ENCODE measurements at places on chromosomes 7 and 10.

GRCh38 chr10:62746951-62747729, 57.4 kb upstream of the ADO start:
- DNase-seq = no peak

DNA sequence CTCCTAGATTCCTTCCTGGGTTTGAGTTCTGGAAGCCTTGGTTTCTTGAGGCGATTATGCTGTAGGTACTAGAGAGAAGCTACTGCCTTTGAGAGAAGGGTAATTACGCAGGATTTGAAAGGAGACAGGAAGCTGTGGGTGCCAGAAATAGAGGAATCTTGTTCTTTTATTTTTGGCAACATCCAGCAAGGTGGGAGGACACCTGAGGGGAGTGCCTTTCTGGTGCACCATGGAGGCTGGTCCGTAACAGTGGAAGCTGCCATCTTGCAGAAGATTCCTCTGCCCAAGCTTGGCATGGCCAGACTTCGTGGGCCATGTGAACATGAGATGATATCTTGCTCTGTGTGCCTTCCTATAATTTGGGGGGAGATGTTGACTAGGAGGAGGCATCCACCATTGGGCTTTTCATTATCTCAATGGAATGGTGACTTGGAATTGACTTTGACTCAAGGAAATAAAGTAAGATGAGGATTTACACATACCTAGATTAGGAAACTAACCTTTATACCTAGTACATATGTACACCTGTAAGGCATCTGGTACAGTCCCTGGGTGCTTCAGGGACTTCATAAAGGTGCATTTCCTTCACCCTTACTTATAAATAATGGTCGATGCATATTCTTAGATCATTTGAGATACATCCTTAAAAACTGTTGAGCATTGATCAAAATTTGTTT, 98.2 kb downstream of the PFKFB3 start:
- no peak for DNase-seq

DNA sequence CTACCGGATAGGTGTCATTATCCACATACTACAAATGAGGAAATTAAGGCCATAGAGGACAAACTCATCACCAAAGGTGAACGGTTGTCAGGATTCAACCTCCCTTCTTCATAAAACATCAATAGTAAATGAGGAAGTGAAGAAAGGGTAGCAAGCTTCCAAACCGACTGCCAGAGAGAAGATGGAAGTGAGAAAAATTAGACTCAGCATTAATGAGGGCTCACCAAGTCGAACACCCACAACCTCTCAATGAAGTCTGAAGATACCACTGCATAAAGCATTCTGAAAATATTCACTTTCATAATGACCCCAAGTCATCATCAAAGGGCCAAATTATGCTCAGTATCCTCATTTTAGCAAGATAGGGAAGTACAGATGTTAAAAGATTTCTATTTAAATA, 29.6 kb downstream of the ABCB4 start:
- DNase-seq = no peak

DNA sequence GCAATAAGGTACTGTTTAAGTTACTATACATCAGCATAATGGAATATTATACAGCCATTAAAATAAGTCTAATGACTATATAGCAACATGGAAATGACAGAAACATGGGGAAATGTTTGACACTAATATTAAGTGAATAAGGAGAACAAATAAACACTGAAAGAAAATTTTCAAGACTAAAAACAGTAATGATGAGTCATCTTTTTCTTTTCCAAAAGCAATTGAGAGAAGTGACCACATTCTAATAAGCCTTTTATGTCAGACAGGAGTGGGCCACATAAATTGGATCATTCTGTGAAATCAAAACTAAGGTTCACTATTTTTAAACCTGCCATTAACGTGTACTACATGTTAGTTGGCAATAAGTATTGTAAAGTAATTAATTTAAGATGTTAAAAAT, 187.5 kb downstream of the AHR start:
- DNase-seq = no peak

DNA sequence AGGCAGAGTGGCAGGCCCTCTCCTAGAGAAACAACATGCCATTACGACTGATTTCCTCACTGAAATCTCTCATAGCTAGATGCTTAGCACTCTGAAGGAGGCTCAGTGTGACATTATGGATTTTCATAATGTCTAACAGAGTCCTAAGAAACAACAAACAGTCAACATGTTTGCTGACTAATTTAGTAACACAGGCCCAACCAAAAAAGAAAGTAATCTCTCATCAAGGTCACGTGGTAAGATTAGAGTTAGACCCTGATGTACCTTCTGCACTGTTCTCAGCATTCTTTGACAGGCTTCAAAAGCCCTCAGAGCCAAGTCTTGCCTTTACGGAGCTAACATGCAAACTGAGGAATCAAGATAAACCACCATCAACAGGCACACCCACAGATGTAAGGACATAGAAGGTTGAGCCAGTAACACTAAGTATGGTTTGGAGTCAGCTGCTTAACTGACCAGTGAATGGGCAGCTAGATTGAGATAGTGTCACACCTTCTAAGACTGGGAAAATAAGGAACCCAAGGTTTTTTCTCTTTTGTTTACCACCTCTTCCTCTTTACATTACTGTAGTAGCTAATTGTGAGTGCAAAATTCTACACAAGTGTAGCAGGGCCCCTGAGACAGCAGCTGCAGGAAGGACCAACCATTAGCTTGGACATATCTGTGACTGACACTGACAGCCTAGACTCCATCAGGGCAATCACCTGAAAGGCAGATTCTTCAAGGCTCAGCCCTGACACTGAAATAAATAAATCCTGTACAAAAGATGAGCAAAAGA, 15.3 kb upstream of the KCNIP2 start:
- DNase-seq = no peak

DNA sequence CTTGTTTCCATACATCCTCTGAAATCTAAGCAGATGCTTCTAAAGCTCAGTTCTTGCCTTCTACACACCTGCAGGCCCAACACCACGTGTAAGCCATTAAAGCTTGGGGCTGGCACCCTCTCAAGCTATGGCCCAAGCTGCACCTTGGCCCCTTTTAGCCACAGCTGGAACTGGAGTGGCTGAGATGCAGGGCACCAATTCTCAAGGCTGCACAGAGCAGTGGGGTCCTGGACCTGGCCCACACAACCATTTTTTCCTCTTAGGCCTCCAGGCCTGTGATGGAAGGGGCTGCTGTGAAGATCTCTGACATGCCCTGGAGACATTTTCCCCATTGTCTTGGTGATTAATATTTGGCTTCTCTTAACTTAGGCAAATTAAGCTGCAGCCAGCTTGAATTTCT, 38.8 kb upstream of the ZMYND11 start:
- no peak for DNase-seq

GRCh38 chr7:26188206-26188956, 12.2 kb downstream of the HNRNPA2B1 start:
- no peak for DNase-seq

- no peak for DNase-seq
These were observed 18.5 kb upstream of the CFAP46 start for GRCh38 chr10:132960631-132961419.

DNA sequence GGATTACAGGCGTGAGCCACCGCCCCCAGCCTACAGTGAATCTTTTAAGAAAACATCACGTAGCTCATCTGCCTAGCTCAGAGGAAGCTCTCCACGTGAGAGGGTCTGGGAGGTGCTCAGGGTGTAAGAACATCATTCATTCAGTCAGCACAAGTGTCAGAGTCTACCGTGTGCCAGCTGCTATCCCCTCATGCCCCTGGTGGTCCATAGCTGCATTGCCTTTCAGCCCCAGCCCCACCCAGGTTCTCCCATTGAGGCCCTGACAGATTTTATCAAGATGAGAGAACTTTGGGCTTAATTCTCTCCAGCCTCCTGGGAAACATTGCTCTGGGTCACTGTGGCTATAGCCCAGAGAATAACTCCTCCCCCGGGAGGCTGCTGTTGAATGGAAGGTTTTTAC, 45.1 kb downstream of the ZNF503 start:
- DNase-seq = no peak

DNA sequence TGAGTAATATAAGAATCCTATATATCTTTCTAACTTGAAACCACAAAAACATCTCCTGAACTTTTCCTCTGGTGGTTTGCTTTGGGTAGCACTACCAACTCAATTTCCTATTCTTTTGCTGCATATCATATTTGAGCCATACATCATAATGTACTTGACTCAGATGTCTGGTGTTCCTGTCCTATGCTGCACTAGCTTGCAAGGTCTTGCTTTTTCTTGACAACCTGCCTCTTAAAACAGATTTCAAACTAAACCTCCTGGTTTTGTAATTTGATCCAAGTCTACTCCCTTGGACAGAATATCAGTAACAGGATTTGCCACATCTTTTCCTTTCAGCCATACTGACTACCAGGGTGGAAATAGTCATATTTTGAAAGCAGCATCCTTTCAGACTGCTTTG, 520.3 kb upstream of the LRRTM3 start:
- no peak for DNase-seq

DNA sequence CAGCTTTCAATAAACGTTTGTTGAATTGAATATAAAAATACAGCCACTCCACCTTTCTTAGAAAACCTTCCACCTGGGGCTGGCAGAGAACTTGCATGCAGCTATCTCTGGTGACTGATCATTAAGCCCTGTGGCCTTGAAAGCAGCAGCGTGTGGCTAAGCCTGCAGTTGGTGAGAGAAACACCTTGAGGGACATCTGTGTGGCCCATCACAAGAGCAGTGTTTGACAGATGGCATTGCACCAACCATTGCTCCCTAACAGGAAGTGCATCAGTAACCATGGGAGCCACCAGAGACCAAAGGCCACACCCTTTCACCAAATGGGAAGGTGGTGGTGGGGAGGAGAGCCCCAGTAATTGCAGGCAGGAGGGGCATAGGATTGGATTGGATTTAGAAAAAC, 22.4 kb downstream of the RHOBTB1 start:
- no peak for DNase-seq

DNA sequence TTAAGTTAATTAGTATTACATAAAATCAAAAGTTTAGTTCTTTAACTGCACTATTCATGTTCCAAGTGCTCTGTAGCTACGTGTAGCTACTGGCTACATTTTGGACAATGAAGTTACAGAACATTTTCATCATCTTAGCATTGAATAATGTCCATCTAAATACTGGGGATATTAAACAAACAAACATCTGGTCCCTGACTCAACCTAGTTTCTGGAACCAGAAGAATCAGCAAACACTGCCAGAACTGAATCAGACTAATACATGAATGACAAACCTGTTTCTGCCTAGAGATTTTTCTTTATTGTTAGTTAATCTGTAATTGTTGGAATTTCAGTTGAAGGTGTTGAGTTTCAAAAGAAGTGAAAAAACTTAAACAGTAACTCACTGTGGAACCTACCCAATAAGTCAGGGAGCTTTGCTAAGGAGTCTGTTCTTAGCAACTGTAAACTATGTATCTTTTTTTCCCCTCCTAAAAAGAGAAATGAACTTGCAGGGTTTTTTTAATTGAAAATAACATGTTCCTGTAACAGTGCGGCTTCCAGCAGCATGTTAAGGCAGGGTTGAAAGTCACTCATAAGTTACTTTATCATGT, 58.3 kb downstream of the CDK13 start:
- no peak for DNase-seq

- DNase-seq = no peak
These were observed 282.0 kb downstream of the ADK start for GRCh38 chr10:74432841-74433594.

- no peak for DNase-seq
These were observed 48.1 kb downstream of the ADAM22 start for GRCh38 chr7:87982116-87982515.

DNA sequence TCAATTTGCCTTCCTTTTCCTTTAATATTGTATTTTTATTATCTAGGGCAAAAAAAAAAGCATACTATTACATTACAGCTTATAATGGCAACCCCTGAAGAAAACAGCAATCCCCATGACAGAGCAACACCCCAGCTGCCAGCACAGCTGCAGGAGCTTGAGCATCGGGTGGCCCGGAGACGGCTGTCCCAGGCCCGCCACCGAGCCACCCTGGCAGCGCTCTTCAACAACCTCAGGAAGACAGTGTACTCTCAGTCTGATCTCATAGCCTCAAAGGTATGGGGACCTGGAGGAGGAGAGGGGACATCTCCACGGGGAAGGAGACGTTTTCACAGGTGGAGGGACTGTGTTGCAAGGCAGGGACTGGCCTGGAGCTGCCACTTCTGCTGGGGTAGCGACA, 6.8 kb downstream of the STRA8 start:
- no peak for DNase-seq

GRCh38 chr7:43700646-43701499, 28.4 kb downstream of the COA1 start:
- DNase-seq = no peak

DNA sequence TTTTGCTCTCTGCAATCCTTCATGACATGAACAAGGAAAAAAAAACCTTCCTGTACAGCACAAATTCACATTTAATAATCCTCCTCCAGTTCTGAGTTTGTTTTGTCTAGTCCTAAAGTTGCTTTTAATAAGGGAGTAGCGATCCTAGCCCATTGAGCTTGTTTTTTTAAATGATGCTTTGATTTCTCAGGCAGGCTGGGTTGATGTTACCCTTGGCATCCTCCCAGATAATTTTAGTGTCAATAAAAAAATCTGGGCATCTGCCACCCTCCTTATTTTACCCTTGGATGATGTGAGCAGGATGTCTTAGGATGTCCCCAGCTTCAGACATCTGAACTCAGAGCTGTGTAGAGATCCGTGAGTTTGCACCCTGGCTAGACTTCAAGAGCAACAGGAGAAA, 33.9 kb upstream of the PROSER2 start:
- DNase-seq = no peak

- DNase-seq = no peak
These were observed 230.6 kb upstream of the PLXNA4 start for GRCh38 chr7:132806834-132807233.

DNA sequence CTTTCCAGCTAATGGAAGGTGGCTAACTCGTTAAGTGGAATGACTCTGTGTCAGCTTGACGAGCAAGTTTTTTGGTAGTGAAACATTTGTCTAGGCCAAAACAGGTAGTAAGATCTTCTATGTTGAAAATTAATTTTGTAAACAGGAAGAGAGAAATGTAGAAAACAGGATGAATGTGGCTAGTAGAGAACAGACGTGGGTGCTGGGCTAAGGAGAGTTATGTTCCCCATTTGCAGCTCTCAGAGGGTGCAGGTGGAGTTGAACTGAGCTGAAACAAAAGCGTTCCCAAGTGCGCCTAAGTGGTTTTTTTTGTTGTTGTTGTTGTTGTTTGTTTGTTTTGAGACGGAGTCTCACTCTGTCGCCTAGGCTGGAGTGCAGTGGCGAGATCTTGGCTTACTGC, 59.5 kb upstream of the SRPK2 start:
- DNase-seq = no peak
